ENCODE measurements at places on chromosomes 7 and 10. TPM values are rescaled to one million over a fixed set of nuclear protein-coding genes. Genes with fewer than 3 reads are reported as not detected.

GRCh38 chr10:110163192-110163773 lies 44.1 kb upstream of the MXI1 start:
- DNase-seq, result no peak

GRCh38 chr7:130358471-130358870 lies 13.9 kb downstream of the CPA5 start:
- DNase-seq, result no peak

- no peak for DNase-seq
Observed at GRCh38 chr7:138064856-138065357, 11.4 kb upstream of the AKR1D1 start.

DNA sequence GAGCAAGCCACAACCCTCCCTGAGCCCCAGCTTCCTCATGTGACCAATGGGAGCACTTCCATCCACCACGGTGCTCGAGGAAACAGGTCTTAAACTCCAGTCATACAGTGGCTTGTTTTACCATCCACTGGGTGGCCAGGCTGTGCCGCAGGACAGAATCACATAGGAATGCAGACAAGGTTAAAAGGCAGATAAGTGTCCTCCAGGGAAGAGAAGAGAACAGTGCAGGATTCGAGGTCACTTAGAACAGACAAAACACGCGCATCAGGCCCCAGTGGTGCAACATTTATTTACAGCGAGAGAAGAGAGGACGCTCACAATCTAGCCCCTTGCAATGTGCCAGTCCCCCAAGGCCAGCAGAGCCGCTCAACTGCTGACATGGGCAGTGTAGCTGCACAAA lies 92.8 kb downstream of the TMEM130 start:
- DNase-seq, result no peak

GRCh38 chr7:39510864-39511354 lies 55.3 kb upstream of the YAE1 start:
- DNase-seq, result peak; percentile 78

GRCh38 chr7:153473185-153473584 lies 579.0 kb upstream of the DPP6 start:
- DNase-seq, result no peak

Gene ABCC2
- 0.31 TPM for total RNA-seq

GRCh38 chr10:130002606-130003005 lies 38.5 kb upstream of the EBF3 start:
- DNase-seq, result no peak

Gene LIPN
- not detected for total RNA-seq

DNA sequence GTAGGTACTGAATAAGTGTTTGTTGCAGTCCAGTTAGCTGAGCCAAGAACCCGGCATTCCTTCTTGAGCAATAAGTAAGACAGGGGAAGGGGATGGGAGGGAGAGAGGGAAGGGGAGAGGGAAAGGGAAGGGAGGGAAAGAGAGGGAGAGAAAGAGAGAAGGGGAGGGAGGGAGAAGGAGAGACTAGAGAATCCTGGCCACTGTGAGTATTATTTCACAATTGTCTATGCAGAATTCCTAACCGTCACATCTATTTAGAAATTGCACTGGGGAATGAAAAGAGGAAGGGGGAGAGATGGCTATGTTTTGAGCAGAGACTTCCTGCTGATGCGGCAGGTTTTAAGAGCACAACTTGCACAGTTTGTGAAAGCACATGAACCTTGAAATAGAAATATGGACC lies 251.4 kb upstream of the ZMIZ1 start:
- DNase-seq, result peak; percentile 24

- DNase-seq, result no peak
Observed at GRCh38 chr7:45138433-45139267, 18.9 kb upstream of the RAMP3 start.

Gene PNLIPRP3
- not detected for total RNA-seq

DNA sequence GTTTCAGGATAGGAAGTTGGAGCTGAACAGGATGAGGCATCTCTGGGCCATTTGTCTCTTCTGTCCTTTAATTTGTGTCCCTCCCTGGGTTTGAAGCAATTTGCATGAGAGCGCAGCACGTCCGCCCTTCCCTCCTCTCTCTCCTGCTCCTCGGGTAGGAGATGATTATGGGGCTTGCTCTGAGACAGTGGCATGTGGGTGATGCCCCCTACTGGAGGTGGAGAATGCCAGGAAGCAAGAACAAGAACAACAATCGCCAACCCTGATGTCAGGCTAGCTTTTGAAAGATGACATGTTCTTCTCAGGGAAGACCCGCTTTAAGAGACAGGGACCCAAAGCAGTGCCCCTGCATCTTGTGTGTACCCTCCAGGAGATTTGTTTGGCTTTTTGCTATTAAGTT lies 63.9 kb upstream of the LOXL4 start:
- DNase-seq, result no peak

Gene BMPER
- 4.4 TPM for total RNA-seq

Gene RPP38
- 17.6 TPM for total RNA-seq

DNA sequence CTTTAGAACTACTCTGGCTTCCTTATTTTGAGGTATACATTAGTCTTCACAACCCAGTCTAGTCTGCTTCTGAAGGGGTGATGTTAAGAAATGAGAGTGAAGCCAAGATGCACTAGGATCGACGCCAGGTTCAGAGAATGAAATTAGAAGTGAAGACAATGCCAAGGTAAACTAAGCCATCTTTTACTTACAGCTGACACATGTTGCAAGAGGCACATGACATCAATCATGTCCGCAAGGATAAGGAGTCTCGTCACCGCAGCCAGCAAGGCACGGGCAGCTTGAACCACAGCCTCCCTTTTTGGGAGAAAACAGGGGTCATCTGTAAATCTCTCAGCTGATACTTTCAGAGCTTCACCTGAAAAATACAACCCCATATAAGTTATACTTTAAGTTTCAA lies 156.7 kb downstream of the CTNNA3 start:
- DNase-seq, result peak; percentile 8

Gene TRIL
- total RNA-seq, result 0.72 TPM

DNA sequence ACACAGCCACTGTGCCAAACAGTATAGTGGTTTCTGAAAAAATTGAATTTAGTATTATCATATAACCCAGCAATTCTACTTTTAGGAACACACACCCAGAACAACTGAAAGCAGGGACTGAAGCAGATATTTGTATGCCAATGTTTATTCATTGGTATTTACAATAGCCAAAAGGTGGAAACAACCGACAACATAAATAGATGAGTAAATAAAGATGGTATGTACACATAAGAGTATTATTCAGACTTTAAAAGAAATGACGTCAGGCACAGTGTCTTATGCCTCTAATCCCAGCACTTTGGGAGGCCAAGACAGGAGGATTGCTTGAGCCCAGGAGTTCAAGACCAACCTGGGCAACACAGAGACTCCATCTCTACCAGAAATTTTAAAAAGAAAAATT lies 7.2 kb downstream of the CDCA7L start:
- DNase-seq, result no peak

Gene CRHR2
- total RNA-seq, result not detected

GRCh38 chr10:110174201-110174600 lies 33.2 kb upstream of the MXI1 start:
- DNase-seq, result no peak

Gene DDC
- not detected for total RNA-seq

All from astrocyte (in vitro differentiated cells and primary cell).